EH (cell line): ENCODE measurements at places on chromosomes 3 and 15.

DNA sequence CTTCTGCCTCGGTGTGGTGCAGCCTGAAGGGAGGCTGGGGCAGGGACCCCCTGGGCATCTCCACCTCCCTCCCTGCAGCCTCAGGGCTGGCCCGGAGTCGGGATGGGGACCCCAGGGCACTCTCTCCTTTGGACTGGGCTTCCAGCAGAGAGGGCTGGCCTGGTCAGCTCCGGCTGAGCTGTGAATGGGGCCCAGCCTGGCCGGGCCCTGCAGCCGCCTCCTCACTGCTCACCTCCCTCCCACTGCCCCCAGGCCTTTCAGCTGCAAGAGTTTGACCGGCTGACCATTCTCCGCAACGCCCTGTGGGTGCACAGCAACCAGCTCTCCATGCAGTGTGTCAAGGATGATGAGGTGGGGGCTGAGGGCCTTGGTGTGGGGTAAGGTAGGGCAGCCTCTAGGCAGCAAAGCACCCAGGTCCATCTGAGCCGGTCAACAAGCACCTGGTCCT is 36.0 kb downstream of the PSTPIP1 start:
- no peak for DNase-seq

- peak; percentile 29 for DNase-seq
These were observed 155.2 kb downstream of the UACA start for GRCh38 chr15:70608144-70608543.

DNA sequence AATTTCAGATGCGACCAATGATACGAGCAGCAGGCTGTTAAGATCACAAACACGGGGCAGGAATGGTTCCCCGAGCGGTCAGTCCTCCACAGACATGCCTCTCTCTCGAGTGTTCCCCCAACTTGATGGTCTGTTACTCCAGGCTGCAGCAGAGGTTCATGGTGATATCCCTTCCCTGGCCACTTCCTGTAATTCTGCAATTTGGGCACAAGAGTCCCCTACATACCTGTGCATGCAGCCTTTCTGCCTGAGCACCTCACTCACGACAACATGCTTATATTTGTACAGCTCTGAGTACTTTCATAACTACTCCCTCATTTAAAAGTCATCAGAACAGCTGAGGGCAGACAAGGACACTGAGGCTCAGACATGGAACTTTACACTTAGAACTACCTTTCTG is 408.1 kb upstream of the NR2F2 start:
- no peak for DNase-seq

DNA sequence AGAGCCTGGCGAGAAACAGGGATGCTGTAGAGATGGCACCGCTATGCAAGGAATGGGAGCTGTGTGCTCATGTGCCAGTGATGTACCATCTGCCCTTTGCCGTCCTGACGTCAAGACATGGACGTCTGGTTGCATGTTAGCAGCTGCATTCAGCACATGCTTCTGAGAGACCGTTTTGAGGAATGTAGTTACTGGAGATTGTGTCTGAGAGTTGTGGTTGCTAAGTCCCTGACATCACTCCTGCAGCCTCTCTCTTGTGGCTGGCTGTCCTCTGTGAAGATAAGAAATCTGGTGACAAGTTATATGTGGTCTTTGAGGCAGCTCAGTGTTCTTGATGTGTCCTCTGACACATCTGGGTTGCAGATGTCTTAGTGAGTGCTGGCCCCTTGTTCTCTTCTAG is 165.1 kb downstream of the APBA2 start:
- DNase-seq, result peak; percentile 70
